ENCODE measurements at places on chromosomes 5 and 9.
A peak's percentile ranks its signal among the peaks of the same experiment; 100 is the strongest.

GRCh38 chr5:132896685-132897084 is 23.2 kb downstream of the LEAP2 start:
- no peak for DNase-seq

- no peak for DNase-seq
Observed at GRCh38 chr9:101242651-101243050, 142.2 kb downstream of the BAAT start.

- DNase-seq = no peak
Observed at GRCh38 chr9:84598921-84599636, 70.5 kb upstream of the NTRK2 start.

GRCh38 chr9:114937516-114937915 is 7.1 kb upstream of the TNFSF8 start:
- no peak for DNase-seq

- no peak for DNase-seq
Observed at GRCh38 chr9:86783884-86784283, 163.4 kb downstream of the GAS1 start.

DNA sequence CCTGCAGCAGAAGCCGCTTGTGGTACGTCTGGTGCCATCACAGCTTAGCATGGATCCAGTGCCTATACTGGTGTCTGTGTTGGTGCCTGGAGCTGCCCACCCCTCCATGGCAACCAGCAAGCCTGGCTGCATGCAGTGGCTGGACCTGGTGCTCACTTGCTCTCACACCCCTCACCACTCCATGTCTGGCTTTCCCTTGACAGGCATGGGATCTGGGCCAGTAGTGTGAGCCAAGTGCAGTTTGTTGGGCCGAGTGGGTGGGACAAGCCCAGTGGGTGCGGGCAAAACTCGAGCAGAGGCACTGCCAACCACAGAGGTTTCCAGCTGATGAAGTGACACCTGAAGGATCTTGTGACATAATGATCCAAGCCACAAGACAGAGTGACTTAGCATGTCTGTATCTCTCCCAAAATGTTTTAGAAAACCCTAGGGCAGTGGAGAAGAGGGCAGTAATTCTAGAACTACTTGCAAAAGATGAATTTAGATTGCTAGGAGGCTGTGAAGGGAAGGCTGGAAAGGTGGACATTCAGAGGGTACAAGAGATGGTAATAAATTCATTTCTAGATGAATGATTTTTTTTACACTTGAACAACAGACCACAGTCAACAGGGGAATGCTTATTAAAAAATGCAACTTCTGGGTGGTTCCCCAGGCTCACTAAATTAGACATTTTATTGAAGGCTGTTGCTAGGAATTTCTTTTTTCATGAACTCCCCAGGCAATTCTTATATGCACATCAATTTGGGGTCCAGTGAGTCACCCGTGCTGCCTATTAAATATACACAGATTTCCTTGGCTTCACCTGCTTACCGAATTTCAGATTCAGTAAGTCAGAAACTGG is 660.3 kb downstream of the TLR4 start:
- no peak for DNase-seq

- peak; percentile 79 for DNase-seq
Observed at GRCh38 chr9:70484232-70485130, 70.0 kb upstream of the KLF9 start.

DNA sequence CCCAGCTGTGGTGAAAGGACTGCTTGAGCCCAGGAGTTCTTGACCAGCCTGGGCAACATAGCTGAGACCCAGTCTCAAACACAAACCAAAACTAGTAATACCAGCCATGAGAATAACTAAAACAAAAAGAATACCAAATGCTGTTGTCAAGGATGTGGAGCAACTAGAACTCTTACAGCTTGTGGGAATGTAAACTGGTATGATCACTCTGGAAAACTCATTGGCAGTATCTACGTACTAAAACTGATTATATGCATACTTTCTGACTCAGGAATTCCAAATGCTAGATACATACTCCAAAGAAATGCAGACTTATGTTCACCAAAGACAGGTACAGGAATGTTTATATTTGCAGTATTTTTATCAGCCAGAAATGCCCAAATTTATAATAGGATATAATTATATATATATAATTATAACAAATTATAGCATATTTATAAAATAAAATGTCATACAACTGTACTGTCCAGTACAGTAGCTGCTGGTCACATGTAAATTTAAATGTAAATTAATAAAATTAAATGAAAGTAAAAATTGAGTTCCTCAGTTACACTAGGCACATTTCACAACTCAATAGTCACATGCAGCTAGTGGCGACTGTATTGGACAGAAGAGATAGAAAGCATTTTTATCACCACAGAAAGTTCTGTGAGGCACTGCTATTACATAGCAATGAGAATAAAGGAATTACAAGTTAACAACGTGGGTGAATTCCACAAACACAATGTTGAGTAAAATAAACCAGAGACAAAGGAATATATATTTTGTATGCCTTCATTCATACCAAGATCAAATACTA is 118.5 kb downstream of the GNAQ start:
- DNase-seq = no peak

DNA sequence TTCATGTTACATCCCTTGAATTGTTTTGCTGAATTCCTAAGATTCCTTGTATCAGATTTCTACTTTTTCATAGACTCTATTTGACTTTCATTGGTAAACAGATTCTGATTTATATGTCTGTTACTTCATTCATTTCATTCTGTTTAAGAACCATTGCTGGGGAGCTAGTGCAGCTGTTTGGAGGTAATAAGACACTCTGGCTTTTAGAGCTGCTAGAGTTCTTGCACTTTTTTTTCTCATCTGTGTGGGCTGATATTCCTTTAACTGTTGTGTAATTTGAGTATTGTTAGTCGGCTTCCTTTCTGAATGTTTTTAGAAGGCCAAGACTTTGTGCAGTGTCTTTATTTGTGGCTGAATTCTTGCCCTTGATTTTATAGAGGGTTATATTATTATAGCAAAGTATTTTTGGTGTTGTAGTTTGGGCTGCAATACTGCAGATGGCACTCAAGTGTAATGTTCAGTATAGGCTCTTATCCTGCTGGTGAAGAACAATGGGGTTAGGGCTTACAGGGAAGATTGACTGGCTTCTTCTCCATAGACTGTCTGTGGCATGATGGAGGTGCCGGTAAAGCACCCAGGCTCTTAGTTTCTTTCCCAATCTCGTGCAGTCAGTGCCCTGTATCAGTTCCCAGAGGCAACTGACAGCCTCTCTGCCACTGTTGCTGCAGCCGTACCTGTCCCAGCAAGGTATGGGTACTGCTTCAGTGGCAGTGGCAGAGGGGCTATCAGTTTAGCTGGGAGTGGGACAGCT is 162.2 kb downstream of the OXCT1 start:
- peak; percentile 35 for DNase-seq

DNA sequence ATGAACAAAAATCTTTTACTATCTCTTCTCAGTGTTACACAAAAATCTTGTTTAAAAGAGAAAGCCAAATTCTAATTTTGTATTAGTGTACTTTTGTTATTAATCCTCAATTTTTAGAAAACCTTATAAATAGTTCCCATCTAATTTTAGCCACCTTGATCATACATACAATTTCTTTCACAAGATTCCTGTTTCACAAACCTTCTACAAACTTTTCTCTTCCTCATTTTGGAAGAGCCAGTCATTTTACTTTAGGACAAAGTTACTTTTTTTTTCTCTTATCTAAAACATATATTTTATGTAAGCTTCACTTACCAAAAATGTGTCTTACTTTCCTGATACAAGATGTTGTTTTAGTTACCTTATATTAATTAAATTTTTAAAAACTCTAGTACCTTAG is 161.3 kb downstream of the YIPF5 start:
- DNase-seq = no peak

DNA sequence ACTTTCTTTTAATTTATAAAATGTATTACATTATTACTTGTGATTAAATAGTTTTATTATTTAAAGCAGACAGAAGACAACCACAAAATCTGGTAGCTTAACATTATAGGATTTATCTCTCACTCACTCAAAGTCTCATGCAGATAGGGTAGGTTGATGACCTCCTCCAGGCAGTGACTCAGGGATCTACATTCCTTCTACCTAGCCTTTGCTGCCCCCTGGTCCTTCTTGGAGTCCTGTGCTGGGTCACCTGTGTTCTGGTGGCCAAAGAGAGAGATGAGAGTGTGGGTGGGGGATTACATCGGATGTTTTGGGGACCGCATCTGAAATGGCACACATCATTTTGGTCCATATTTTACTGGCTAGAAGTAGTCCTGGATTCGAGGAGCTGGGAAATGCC is 95.7 kb upstream of the CTSL start:
- DNase-seq = no peak

DNA sequence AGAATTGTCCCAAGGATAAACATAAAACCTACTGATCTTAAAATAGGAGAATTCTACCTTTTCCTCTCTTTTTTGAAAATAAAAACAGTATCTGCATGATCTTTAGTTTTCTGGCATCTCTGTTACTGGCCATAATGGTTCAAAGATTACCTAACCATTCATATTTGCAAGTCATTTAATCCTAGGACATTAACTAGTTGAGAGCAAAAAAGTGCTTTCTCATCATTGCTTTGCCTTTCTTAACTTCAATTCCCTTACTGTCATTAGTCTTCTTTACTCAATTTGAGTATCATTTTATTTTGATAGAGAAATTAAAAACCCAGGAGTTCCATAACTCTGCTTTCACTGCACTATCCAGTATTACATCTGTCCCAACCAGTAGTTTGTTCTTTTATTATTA is 68.6 kb downstream of the RFX3 start:
- no peak for DNase-seq

DNA sequence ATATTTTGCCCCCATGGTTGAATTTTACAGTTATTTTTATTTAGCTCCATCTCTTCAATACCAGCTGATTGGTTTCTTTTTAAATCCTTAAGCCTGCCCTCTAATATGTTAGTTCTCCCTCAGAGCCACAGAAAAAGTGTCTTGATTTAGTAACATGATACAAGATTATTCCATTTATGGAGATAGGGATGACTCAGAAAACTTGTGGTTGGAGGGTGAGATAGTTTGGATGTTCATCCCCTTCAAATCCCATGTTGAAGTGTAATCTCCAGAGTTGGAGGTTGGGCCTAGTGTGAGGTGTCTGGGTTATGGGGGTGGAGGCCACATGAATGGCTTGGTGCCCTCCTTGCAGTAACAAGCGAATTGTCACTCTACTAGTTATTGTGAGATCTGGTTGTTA is 115.7 kb downstream of the FBXO38 start:
- DNase-seq = no peak

DNA sequence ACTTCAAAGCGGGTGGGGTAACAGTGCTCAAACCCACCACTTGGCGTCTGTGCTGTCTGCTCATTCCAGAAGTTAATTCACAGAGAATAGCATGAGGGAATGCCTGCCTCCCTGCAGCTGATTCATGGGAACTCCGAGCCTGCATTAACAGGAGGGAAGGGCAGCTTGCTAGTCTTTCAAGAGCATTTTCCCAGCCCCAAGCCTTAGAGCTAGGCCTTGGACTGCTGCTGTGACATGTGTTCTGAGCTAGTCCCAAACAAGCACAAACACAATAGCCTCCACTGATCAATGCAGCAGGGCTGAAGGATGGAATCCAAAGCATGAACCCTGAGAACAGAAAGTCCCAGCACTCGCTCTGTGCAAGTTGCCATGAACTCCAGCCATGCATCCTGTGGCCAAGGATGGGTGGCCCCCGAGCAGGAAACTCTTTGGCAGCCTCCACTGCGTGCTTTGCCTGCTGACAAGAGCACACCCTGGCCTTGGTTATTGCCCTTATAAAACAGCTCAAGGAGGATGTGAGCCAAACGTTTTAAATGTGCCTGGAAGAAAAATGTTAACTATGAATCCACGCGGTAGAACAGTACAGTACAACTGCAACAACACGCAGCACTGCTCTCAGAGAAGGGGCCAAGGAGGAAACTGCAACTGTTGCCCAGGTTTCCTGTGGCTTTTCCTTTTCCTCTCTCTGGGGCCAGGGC is 653.1 kb upstream of the KLF4 start:
- peak; percentile 95 for DNase-seq
